ENCODE measurements at places on chromosomes 3 and 15. TPM values are rescaled to one million over a fixed set of nuclear protein-coding genes. Genes with fewer than 3 reads are reported as not detected.

DNA sequence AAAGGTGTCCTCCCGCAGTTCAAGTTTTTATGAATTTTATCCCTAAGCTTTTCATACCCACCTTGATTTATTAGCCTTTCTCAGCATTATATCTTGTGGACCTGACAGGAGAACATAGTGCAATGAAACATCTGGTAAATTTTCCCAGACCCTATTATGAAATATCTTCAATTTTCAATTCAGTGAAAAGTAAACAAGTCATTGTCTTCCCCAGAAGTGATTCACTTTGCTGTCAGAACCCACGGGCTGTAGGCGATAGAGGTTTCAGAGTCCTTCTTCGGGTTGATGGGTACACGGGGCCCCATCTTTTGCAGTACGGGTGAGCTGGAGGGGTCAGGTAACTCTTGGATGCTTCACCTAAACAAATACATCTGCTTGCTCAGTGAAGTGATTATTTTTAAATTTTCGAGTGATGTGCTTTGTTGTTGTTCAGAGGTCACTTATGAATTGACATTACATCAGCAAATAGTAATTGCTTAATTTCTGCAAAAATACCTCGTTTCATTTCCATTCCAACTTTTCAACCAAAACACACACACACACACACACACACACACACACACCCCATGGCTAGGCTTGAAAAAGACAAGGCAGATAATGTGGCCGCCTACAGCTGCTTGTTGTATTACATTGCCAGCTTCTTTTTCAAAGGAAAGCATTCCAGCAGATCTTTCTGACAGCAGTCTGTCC, 102.9 kb downstream of the SEMA6D start:
- no peak for DNase-seq

The C3orf85 gene
- not detected for total RNA-seq

DNA sequence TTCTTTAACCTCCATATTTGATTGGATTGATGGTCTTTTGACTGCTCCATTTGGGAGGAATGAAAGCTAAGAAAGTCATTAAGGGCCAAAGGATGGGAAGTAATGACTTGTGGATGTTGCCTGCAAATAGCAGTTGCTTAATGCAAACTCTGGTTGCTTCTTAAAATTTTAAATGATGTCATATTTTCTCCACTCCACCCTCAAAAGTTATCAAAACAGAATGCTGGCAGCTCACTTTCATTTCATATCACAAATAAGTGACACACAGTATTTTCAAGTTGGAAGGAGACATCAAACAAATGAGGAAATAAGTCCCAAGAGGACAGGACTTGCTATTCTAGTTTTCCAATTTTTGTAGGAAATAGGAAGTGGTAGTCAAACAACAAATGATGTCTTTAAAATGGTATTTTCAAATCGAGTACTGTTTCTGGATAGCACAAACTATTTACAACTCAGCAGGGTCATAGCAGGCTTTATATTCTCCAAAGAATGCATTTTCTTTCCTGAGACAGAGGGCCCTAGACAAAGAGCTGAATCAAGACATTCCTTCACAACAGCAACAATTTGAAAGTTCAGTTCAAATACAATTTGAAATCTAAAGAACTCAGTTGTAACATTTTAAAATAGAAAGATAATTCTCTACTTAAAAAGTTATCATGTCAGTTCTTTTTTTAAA, 165.1 kb upstream of the UBE2E1 start:
- DNase-seq: no peak

GRCh38 chr3:54619531-54619930, 308.3 kb downstream of the LRTM1 start:
- no peak for DNase-seq

Measured in activated T-helper 2 cell treated with anti-CD3 and anti-CD28 coated beads, Interferon-gamma antibody, Interleukin-2, Interleukin-4, amounts not matched to agents 10 μg/mL and 5 μg/mL and 100 μg/mL, durations not matched to agents 14 hours and 24 hours and 36 hours (primary cell).